ENCODE measurements at places on chromosomes 7 and 10. TPM values are rescaled to one million over a fixed set of nuclear protein-coding genes. Genes with fewer than 3 reads are reported as not detected.

UPK3BL1 gene
- 7.3 TPM for total RNA-seq

NACAD gene
- 1.0 TPM for total RNA-seq

VWA2 gene
- total RNA-seq = not detected

NUTM2E gene
- total RNA-seq = not detected

TRIM50 gene
- 0.52 TPM for total RNA-seq

C10orf88 gene
- total RNA-seq = 12.5 TPM

ZKSCAN1 gene
- 32.9 TPM for total RNA-seq

DENND10 gene
- total RNA-seq = 14.6 TPM

ACHE gene
- total RNA-seq = 36.0 TPM

DHX32 gene
- total RNA-seq = 21.9 TPM

TMEM273 gene
- total RNA-seq = 6.8 TPM

MICALL2 gene
- total RNA-seq = 3.1 TPM

UCN3 gene
- not detected for total RNA-seq

INTS15 gene
- 10.4 TPM for total RNA-seq

SLC39A12 gene
- under 0.01 TPM for total RNA-seq

Data from skeletal muscle tissue (tissue), 5 donors.